ENCODE measurements at places on chromosomes 3 and 15. TPM values are rescaled to one million over a fixed set of nuclear protein-coding genes. Genes with fewer than 3 reads are reported as not detected.

The CPLX3 gene
- total RNA-seq, result not detected

The ETV5 gene
- 40.9 TPM for total RNA-seq

The CD200R1 gene
- not detected for total RNA-seq

The GOLGA8J gene
- not detected for total RNA-seq

The SNURF gene
- total RNA-seq, result 9.4 TPM

The IL1RAP gene
- total RNA-seq, result 8.7 TPM

The SEMA3G gene
- 22.6 TPM for total RNA-seq

The ITIH1 gene
- total RNA-seq, result not detected

The PLA2G4E gene
- total RNA-seq, result not detected

- H3K27ac ChIP-seq, result no peak overlapping the region
- no peaks in the 10 kb centered on the region for H3K36me3 ChIP-seq
- H3K4me3 ChIP-seq, result no peak overlapping the region
- no peak for DNase-seq
- H3K27me3 ChIP-seq, result no peaks in the 10 kb centered on the region
Measured at GRCh38 chr3:155618543-155618942, 126.3 kb downstream of the PLCH1 start.

GRCh38 chr3:162721736-162722135 lies 1225.1 kb downstream of the OTOL1 start:
- no peaks in the 10 kb centered on the region for H3K27me3 ChIP-seq
- no peak overlapping the region for H3K4me3 ChIP-seq
- H3K36me3 ChIP-seq, result no peaks in the 10 kb centered on the region
- H3K4me1 ChIP-seq, result no peaks in the 10 kb centered on the region
- H3K27ac ChIP-seq, result no peak overlapping the region
- DNase-seq, result no peak

DNA sequence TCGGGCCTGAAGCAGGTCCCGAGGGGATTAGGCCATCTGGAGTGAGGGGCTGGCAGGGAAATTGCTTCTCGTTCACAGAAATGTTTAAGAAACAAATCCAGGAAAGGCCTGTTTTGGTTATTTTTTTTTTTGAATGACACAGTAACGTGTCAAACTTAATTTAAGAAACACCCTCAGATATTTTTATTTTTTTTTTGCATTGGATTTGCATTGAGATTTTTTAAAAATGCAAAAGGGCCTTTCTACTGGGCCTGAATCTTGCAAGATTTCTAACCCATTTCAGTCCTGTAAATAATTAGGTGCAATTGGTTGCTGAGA lies 25.0 kb upstream of the KLF13 start:
- no peak overlapping the region for H3K4me3 ChIP-seq
- H3K27ac ChIP-seq, result no peak overlapping the region
- H3K27me3 ChIP-seq, result peaks cover 8% of the 10 kb centered on the region
- no peak for DNase-seq
- no peaks in the 10 kb centered on the region for H3K4me1 ChIP-seq

DNA sequence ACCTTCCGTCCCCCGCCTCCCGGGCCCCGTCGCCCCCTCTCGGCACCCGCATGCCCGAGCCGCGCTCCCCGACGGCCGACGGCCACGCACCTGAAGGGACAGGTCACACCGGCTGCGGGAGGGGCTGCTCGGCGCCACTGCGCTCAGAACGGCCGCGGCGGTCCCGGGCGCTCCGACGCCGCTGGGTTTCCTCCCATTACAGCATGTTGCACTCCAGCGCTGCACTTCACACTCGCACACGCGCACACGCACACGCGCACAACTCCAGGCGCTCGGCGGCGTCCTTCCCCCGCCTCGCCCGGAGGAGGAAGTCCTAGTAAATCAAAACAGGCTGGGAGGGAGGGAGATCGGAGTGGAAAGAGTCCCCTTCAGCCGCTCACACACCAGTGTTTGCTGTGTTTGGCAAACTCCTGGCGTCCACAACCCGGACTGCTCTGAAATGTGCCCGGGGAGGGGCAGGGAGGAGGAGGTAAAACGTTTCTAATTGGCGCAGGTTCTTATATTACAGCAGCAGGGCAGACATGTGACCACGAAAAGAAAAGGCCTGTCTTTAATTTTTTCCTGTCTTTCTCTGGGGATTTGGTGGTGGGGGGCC lies 76.7 kb upstream of the VGLL4 start:
- peaks cover 12% of the 10 kb centered on the region for H3K27me3 ChIP-seq
- no peak overlapping the region for H3K27ac ChIP-seq
- peak overlapping the region; percentile 93 for H3K4me3 ChIP-seq
- H3K4me1 ChIP-seq, result peaks cover 21% of the 10 kb centered on the region
- H3K36me3 ChIP-seq, result no peaks in the 10 kb centered on the region

GRCh38 chr15:57728436-57728835 lies 21.9 kb downstream of the POLR2M start:
- H3K4me3 ChIP-seq, result no peak overlapping the region
- H3K27ac ChIP-seq, result no peak overlapping the region
- no peaks in the 10 kb centered on the region for H3K36me3 ChIP-seq
- peaks cover 10% of the 10 kb centered on the region for H3K4me1 ChIP-seq
- no peaks in the 10 kb centered on the region for H3K27me3 ChIP-seq

DNA sequence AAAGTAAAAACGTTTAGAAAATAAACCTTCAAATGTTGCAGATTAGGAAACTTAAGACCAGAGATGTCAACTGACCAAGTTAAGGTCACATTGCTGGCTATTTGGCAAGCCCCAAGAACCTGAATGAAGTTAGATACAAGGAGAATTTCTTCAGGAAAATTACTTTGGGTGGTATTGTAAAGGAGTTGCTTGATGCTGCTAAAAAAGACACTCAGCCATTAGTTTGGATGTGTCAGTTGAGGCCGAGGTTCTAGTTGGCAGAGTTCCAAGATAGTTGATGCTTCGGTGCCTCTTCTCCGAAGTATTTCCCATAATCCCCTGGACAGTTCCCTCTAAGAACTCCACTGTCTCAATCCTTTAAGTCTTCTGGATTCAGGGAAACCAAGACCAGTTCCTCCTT lies 24.3 kb downstream of the SIAH2 start:
- H3K27ac ChIP-seq, result no peak overlapping the region
- H3K4me3 ChIP-seq, result no peak overlapping the region
- no peaks in the 10 kb centered on the region for H3K27me3 ChIP-seq
- no peak for DNase-seq
- H3K36me3 ChIP-seq, result no peaks in the 10 kb centered on the region

DNA sequence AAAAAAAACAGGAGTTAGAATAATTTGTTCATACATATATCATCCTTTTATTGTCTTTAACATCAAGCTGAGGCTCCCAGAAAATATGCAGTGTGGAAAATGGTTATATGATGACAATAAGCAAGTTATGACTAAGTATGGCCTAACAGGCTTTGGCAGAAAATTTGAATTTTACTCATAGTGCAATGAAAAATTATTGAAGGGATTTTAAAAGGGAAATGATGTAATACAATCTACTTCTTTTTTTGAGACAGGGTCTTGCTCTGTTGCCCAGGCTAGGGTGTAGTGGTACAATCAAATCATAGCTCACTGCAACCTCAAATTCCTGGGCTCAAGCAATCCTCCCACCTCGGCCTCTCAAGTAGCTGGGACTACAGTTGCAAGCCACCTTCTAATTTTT lies 78.7 kb downstream of the FAIM start:
- DNase-seq, result no peak
- no peaks in the 10 kb centered on the region for H3K36me3 ChIP-seq
- no peaks in the 10 kb centered on the region for H3K27me3 ChIP-seq
- no peak overlapping the region for H3K27ac ChIP-seq
- H3K4me1 ChIP-seq, result peaks cover 4% of the 10 kb centered on the region
- H3K4me3 ChIP-seq, result no peak overlapping the region

GRCh38 chr3:95586754-95587153 lies 1227.6 kb upstream of the EPHA6 start:
- no peak overlapping the region for H3K27ac ChIP-seq
- DNase-seq, result no peak
- no peaks in the 10 kb centered on the region for H3K4me1 ChIP-seq
- no peaks in the 10 kb centered on the region for H3K27me3 ChIP-seq
- H3K4me3 ChIP-seq, result no peak overlapping the region
- H3K36me3 ChIP-seq, result no peaks in the 10 kb centered on the region

DNA sequence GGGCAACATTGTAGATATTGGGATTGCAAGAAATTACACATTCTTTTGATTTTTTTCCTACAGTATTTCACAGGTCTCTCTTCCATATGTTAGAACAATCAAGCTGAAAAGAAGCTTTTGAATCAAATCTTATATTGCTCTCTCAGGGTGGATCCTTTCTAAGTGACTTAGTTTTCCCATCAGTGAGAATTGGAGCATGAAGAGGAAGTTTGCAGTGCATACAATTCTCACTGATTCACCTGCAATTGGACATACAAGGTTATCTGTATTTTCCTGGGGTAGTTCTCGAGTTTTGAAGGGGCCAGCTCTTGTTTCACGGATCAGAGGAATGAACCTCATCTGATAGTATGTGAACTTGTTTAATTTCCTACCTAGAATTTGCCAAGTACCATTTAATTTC lies 150.8 kb downstream of the PEX5L start:
- no peak overlapping the region for H3K27ac ChIP-seq
- no peaks in the 10 kb centered on the region for H3K27me3 ChIP-seq
- no peaks in the 10 kb centered on the region for H3K4me1 ChIP-seq
- no peak for DNase-seq

- peak overlapping the region; percentile 86 for H3K27ac ChIP-seq
- no peak for DNase-seq
- H3K36me3 ChIP-seq, result peaks cover 3% of the 10 kb centered on the region
- H3K27me3 ChIP-seq, result no peaks in the 10 kb centered on the region
- no peak overlapping the region for H3K4me3 ChIP-seq
- peaks cover 23% of the 10 kb centered on the region for H3K4me1 ChIP-seq
Measured at GRCh38 chr3:161264852-161265251, 43.7 kb downstream of the NMD3 start.

GRCh38 chr3:14494973-14495300 lies 45.2 kb downstream of the GRIP2 start:
- H3K27ac ChIP-seq, result no peak overlapping the region
- H3K36me3 ChIP-seq, result no peaks in the 10 kb centered on the region
- no peaks in the 10 kb centered on the region for H3K27me3 ChIP-seq
- H3K4me3 ChIP-seq, result no peak overlapping the region

- H3K36me3 ChIP-seq, result no peaks in the 10 kb centered on the region
- no peaks in the 10 kb centered on the region for H3K27me3 ChIP-seq
- H3K4me3 ChIP-seq, result no peak overlapping the region
Measured at GRCh38 chr15:75131269-75131643, 70.4 kb upstream of the C15orf39 start.

DNA sequence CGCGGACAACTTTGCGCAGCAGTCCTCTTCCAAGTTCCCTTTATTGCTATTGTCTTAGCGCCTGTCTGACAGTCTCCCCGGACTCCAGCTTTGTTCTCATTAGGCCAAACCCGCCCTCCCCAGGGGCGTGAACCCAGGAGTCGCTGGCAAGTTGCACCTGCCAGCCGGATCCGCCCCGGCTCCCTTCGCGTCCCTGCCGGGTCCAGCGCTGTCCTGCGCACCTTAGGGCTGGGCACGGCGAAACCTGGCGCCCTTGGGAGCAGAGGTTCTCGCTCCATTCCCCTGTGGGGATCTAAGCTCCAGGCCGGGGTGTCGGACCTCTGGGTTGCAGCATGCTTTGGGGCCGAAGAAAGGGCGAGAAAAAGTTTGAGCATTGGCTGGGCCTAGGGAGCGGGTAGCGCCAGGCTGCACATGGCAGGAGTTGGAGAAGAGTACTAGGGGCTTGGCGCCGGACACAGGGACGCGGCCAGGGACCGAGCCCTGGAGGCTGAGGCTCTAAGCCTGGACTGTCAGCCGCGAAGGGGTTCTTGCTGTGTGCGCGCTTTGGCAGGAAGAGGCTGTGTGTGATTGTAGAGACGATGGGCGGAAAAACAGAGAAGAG lies 335.1 kb upstream of the THRB start:
- H3K36me3 ChIP-seq, result no peaks in the 10 kb centered on the region
- H3K27ac ChIP-seq, result no peak overlapping the region
- H3K4me3 ChIP-seq, result peak overlapping the region; percentile 30

DNA sequence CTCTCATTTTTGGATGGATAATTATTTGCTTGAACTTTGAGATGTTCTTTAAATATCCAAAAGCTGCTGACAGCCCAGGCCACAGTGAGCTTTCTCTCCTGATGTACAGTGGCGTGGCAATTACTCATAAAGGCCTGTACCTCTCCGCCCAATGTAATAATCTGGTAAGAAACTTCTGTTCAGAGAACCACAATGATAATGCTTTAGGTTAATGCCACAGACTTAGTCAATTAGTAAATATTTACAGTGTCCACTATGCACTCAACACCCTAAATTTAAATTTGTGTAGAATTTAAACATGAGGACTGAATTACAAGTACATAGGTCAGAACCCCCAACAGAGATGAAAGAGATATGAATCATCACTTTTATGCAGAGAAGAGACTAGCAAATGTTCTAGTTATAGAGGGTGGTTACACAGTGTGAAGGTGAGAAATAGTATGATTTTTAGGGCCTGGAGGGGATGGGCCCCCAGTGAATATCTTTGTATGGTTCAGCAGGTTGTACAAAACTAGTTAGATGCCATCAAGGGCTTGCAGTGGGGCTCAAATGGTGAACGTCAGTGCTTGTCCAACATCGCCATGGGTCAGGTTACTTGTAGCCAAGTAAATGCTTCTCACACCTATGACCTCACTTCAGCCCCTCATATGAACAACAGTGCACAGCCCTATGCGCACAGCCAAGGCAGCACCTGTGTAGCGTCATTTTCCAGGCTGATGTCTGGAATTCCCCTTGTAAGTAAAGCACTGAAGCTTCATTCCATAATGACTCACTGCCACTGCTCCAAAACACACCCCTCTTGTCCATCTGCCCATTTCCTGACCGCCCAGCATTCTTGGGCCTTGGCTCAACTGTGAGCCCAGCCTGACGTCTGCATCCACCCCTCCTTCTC lies 13.3 kb downstream of the ABHD2 start:
- peaks cover 57% of the 10 kb centered on the region for H3K4me1 ChIP-seq
- peak overlapping the region; percentile 94 for H3K27ac ChIP-seq
- peak; percentile 91 for DNase-seq

GRCh38 chr3:188937389-188937788 lies 234.4 kb upstream of the TPRG1 start:
- peaks cover 18% of the 10 kb centered on the region for H3K4me1 ChIP-seq
- peak; percentile 90 for DNase-seq
- H3K27me3 ChIP-seq, result no peaks in the 10 kb centered on the region
- H3K36me3 ChIP-seq, result no peaks in the 10 kb centered on the region
- H3K4me3 ChIP-seq, result no peak overlapping the region
- H3K27ac ChIP-seq, result no peak overlapping the region

- no peak overlapping the region for H3K4me3 ChIP-seq
- H3K36me3 ChIP-seq, result no peaks in the 10 kb centered on the region
- no peaks in the 10 kb centered on the region for H3K27me3 ChIP-seq
Measured at GRCh38 chr3:13235079-13235478, 161.8 kb upstream of the IQSEC1 start.

GRCh38 chr3:32780735-32781210 lies 37.0 kb upstream of the TRIM71 start:
- H3K4me1 ChIP-seq, result peaks cover 4% of the 10 kb centered on the region
- no peak for DNase-seq
- peak overlapping the region; percentile 6 for H3K27ac ChIP-seq
- H3K36me3 ChIP-seq, result no peaks in the 10 kb centered on the region
- no peaks in the 10 kb centered on the region for H3K27me3 ChIP-seq
- H3K4me3 ChIP-seq, result peak overlapping the region; percentile 43

All from endothelial cell of umbilical vein (primary cell).